ENCODE measurements at places on chromosomes 13 and 19. TPM values are rescaled to one million over a fixed set of nuclear protein-coding genes. Genes with fewer than 3 reads are reported as not detected.

DNA sequence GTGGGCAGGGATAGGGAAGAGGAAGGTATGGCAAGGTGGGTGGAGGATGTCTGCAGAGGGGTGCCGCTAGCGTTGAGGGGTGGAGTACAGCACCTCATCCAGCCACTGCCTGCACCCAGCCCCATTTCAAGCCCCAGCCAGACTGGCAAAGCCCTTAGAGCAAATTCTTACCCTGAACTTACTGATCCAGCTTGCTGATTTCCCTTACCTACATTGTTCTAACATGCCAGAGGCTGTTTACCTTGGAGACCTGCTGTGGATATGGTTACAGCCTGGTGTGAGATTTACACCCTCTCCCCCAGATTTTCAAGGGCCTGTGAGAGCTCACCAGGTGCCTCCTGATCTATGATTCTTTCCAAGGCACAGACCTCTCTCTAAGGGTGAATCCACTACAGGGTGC lies 86.0 kb downstream of the ZNF726 start:
- no peak overlapping the region for H3K4me3 ChIP-seq
- no peaks in the 10 kb centered on the region for H3K27me3 ChIP-seq
- no peaks in the 10 kb centered on the region for H3K36me3 ChIP-seq
- no peak for DNase-seq
- no peak overlapping the region for H3K27ac ChIP-seq
- H3K4me1 ChIP-seq, result no peaks in the 10 kb centered on the region

- peak; percentile 80 for DNase-seq
- peak overlapping the region; percentile 17 for H3K27ac ChIP-seq
- H3K4me3 ChIP-seq, result no peak overlapping the region
- H3K27me3 ChIP-seq, result no peaks in the 10 kb centered on the region
These were observed 28.1 kb downstream of the DHX34 start for GRCh38 chr19:47377208-47377701.

DNA sequence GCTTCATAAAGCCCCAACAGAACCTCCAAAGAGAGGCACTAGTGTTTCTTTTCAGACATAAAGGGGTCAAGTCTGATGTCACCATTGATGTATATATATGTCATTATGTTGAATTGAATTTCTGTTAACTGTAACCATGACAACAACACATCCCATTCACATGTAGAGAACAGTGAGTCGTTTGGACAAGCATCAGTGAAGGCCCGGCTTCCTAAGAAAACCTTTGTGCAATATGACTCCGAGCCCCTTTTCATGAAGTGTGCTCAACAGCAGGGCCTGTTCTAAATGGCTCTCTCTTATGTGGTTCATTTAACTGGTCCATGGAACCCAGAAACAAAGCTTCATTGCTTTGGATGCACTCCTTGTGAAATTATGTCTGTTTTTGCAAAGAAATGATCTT lies 67.2 kb upstream of the UBL3 start:
- H3K27me3 ChIP-seq, result no peaks in the 10 kb centered on the region
- no peak overlapping the region for H3K27ac ChIP-seq
- no peak overlapping the region for H3K4me3 ChIP-seq
- peaks cover 5% of the 10 kb centered on the region for H3K4me1 ChIP-seq
- H3K36me3 ChIP-seq, result no peaks in the 10 kb centered on the region

GRCh38 chr19:42370068-42370520 lies 20.0 kb downstream of the CNFN start:
- no peak overlapping the region for H3K4me3 ChIP-seq
- H3K27ac ChIP-seq, result no peak overlapping the region
- no peaks in the 10 kb centered on the region for H3K27me3 ChIP-seq
- DNase-seq, result no peak
- peaks cover 4% of the 10 kb centered on the region for H3K4me1 ChIP-seq

DNA sequence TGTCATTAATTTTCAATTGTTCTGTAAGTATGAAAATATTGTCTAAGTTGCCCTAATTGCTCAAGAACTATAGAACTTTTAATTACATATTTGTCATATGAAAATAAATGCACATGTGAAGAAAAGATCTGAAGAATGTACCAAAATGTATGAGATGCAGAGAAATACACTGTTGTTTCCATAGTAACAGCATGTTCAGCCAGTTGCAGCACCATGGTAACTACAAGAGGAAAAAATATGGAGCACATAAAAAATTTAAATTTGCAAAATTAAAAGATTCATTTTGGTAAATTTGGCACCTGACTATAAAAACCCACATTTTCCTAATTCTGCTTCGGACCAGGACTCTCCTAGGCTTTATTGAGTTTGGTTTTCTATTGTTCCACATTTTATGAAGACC lies 1170.0 kb upstream of the MIR17HG start:
- H3K27me3 ChIP-seq, result no peaks in the 10 kb centered on the region
- no peak overlapping the region for H3K27ac ChIP-seq
- no peaks in the 10 kb centered on the region for H3K4me1 ChIP-seq
- H3K4me3 ChIP-seq, result no peak overlapping the region

DNA sequence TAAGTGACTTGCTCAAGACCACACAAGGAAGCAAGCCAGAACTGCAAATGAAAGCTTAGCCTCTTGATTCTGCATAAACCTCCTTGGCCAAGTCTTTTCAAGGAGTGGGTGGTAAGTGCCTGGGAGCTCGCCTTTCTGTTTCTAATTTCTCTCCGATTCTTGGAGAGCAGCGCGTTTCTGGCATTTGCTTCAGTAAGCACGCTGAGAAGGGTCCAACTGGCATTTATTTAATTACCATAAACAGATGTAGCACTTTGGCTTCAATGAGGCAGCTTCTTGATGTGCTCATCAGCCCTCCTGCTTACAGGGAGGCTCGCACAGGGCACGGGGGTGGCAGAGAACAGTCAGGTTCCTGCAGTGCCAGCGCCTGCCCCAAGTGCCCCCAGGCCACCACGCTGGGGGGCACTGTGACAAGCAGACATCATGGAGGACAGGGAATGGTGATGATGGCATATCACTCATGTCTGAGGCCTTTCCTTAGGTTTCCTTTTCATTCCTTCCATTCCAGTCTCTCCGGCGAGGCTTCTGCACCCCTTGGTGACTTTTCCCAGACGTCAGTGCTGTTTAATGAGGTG lies 13.3 kb downstream of the SIAH3 start:
- DNase-seq, result no peak
- H3K27me3 ChIP-seq, result no peaks in the 10 kb centered on the region
- no peak overlapping the region for H3K4me3 ChIP-seq
- H3K4me1 ChIP-seq, result peaks cover 14% of the 10 kb centered on the region
- H3K36me3 ChIP-seq, result no peaks in the 10 kb centered on the region

DNA sequence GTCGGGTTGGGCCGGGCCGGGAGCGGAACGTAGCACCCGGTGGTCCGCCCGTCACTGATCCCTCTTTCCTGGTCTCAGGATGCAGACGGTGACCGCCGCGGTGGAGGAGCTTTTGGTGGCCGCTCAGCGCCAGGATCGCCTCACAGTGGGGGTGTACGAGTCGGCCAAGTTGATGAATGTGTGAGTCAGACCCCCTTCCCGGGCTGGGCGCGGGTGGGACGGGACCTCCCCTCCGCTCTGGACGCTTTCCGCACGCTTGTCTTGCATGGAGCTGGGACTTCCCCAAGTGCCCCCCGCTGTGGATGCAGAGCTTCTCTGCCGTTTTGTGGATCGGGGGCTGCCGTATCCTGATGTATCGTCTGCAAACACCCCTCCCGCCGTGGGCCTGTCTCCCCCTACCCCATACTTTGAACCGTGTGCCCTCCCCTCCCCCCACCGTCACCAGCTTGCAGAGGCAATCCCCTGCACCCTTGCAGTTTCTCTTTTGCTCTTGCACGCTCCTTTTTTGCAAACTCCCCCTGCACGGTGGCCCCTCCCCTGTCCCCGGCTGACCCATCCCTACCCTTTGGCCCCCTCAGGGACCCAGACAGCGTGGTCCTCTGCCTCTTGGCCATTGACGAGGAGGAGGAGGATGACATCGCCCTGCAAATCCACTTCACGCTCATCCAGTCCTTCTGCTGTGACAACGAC lies 669 bp downstream of the GADD45B start:
- H3K4me1 ChIP-seq, result peaks cover 20% of the 10 kb centered on the region
- peak; percentile 77 for DNase-seq

DNA sequence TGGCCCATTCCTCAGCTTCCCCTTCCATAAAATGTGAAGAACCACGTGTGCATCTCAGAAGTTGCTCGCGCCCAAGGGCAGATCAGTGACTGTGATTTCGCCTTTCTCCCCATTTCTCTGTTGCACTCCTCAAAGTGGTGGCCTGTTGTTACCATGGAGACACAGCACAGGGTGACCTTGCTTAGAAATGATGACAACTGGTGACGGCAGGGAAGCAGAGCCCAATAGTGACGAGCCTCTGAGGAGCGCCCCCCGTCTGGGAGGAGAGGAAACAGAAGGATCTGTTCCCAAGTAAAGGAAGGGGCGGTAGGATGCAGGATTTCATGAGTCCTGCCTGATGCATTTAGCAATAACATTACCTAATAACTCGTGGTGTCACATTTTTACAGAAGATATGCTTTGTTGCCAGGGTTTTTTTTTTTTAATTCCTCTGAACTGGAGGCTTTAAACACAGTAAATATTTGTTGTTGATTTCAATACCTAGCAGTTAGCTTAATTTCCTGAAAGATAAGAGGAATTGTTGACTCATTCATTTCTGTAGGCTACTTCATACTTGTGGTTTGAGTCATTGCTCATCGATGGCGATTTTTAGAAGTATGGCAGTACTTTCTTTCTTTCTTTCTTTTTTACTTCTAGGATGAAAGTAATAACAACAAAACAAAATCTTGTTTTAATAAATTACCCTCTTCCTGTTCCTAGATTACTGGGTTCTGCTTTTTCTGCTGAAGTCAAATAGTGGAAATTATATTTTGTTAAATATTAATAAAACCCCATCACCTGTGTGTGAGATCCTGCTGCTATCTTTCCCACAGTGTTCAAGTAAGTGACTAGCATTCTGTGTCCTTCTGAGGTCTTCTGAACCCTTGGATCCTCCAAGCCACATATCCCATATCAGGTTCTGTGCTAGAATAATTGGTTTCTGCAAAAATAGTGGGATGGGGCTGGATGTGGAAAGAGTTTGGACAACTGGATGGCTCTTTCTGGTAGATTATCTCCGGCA lies 36.0 kb downstream of the MBNL2 start:
- H3K27me3 ChIP-seq, result no peaks in the 10 kb centered on the region
- H3K4me3 ChIP-seq, result no peak overlapping the region
- H3K4me1 ChIP-seq, result peaks cover 90% of the 10 kb centered on the region
- H3K27ac ChIP-seq, result peak overlapping the region; percentile 62
- peak; percentile 83 for DNase-seq

- H3K4me1 ChIP-seq, result no peaks in the 10 kb centered on the region
- H3K4me3 ChIP-seq, result no peak overlapping the region
- no peaks in the 10 kb centered on the region for H3K27me3 ChIP-seq
- no peaks in the 10 kb centered on the region for H3K36me3 ChIP-seq
- DNase-seq, result peak; percentile 30
- H3K27ac ChIP-seq, result no peak overlapping the region
These were observed 3.0 kb upstream of the CEACAM1 start for GRCh38 chr19:42531313-42531712.

DNA sequence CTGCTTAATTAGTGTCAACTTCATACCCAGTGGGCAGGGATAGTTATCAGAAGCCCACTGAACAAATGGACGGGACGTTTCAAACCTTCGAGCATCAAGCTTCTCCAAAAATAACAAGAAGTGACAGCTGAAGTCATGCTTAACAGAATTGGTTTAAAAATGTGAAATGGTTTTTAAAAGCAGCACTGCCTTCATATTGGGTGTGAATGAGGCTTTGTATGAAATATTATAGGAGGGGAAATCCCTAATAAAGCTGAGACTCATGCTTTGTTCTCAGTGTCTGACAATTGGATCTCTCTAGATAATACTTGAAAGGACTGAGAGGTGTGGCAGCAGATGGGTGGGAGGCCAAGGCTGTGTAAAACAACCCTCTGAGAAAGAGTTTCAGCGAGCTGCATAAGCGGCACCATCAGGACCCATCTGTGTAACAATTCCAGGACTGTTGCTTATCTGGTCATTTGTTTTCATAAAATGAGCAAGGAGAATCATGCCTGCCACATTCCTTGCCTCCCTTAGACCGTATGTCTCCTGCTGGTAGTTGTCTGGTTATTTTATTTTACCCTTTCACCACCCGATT lies 667.7 kb downstream of the DIAPH3 start:
- H3K4me3 ChIP-seq, result no peak overlapping the region
- DNase-seq, result no peak
- H3K36me3 ChIP-seq, result no peaks in the 10 kb centered on the region
- no peaks in the 10 kb centered on the region for H3K27me3 ChIP-seq

GRCh38 chr13:110251193-110251819 lies 55.7 kb downstream of the COL4A1 start:
- H3K27me3 ChIP-seq, result no peaks in the 10 kb centered on the region
- H3K27ac ChIP-seq, result peak overlapping the region; percentile 84
- H3K4me1 ChIP-seq, result peaks cover 75% of the 10 kb centered on the region
- no peak overlapping the region for H3K4me3 ChIP-seq
- H3K36me3 ChIP-seq, result no peaks in the 10 kb centered on the region

DNA sequence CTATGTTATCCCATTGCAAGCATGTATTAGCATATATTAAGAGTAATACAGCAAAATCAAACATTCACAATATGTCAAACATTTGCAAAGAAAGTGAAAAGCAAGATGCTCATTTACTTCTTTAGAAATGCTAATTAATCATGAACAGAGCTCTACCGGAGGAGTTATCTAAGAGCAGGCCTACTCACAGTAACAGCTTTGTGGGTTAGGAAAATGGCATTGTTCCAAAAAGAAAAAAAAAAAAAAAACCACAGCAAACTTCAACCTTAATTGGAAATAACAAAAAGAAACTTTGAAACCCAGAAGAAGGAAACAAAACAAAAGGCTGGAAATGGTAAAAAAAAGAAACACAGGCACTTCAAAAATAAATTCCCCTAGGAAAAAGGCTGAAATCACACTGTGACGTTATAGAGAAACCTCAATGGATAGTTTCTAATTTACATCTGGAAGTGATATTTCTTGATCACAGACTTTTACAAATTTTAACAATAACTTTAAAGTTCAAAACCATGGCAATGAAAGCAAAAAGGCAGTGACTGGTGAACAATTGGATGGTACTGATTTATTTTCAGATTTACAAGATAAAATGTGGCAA lies 1236.8 kb upstream of the SPRY2 start:
- H3K4me3 ChIP-seq, result no peak overlapping the region
- no peaks in the 10 kb centered on the region for H3K27me3 ChIP-seq
- DNase-seq, result no peak
- no peaks in the 10 kb centered on the region for H3K4me1 ChIP-seq
- no peaks in the 10 kb centered on the region for H3K36me3 ChIP-seq

GRCh38 chr13:24922387-24922744 lies 158.4 kb downstream of the RNF17 start:
- no peaks in the 10 kb centered on the region for H3K27me3 ChIP-seq
- H3K4me3 ChIP-seq, result peak overlapping the region; percentile 66
- peak overlapping the region; percentile 94 for H3K27ac ChIP-seq
- H3K4me1 ChIP-seq, result peaks cover 14% of the 10 kb centered on the region

GRCh38 chr13:42795666-42796065 lies 14.3 kb downstream of the FAM216B start:
- no peaks in the 10 kb centered on the region for H3K36me3 ChIP-seq
- no peaks in the 10 kb centered on the region for H3K27me3 ChIP-seq
- DNase-seq, result no peak
- H3K27ac ChIP-seq, result no peak overlapping the region
- H3K4me1 ChIP-seq, result no peaks in the 10 kb centered on the region

- no peak for DNase-seq
- no peak overlapping the region for H3K4me3 ChIP-seq
- H3K27ac ChIP-seq, result no peak overlapping the region
- H3K36me3 ChIP-seq, result no peaks in the 10 kb centered on the region
- H3K4me1 ChIP-seq, result no peaks in the 10 kb centered on the region
These were observed 8.8 kb upstream of the ZNF578 start for GRCh38 chr19:52444506-52444905.

The WASF3 gene
- total RNA-seq, result 14.7 TPM

The BEST2 gene
- not detected for total RNA-seq

Data from sigmoid colon (tissue), 7 donors.